Natural killer cell treated with Interleukin-12 subunit alpha and Interleukin-12 subunit beta and Interleukin-15 and Interleukin-18, amount 100 ng/mL, for 72 hours (primary cell): ENCODE measurements at places on chromosomes 11 and 22. TPM values are rescaled to one million over a fixed set of nuclear protein-coding genes. Genes with fewer than 3 reads are reported as not detected.

The MS4A12 gene
- not detected for total RNA-seq

The CDCA5 gene
- 140 TPM for total RNA-seq

DNA sequence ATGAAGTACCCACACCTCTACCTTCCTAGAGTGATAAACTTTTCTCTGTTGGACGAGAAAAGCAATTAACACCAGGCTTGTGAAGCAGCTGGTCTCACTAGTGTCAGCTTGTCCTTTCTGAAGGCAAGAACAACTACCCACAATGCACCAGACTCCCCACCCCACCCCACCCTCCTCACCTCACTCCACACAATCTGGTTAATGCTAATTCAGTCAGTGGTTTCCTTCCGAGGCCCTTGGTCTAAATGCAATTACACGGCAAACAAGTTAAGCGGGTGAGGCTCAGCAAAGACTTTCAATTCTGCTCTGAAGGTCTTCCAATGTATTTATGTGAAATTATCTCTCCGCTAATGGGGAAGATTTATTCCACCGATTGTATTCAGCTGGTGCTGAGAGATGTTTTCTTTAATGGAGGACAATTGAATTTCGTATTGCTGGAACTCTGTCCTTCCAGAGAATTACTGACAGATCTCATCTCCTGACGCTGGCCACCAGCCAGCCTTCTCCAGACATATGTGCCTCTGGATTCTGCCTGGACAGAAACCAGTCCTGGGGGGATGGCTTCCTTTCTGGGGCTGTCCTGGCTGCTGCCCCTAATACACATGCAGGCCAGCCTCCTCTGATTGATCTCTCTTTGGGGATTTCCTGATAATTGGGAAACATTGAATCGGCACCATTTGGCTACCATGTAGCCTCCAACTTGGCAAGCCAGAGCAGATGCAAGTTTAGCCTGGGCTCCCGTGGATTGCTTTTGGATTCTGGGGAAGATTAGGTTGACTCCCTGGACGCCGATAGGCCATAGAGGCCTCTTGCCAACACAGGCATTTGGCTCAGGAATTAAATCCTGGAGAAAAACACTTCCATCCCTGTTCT lies 165.8 kb upstream of the NARS2 start:
- DNase-seq: no peak

DNA sequence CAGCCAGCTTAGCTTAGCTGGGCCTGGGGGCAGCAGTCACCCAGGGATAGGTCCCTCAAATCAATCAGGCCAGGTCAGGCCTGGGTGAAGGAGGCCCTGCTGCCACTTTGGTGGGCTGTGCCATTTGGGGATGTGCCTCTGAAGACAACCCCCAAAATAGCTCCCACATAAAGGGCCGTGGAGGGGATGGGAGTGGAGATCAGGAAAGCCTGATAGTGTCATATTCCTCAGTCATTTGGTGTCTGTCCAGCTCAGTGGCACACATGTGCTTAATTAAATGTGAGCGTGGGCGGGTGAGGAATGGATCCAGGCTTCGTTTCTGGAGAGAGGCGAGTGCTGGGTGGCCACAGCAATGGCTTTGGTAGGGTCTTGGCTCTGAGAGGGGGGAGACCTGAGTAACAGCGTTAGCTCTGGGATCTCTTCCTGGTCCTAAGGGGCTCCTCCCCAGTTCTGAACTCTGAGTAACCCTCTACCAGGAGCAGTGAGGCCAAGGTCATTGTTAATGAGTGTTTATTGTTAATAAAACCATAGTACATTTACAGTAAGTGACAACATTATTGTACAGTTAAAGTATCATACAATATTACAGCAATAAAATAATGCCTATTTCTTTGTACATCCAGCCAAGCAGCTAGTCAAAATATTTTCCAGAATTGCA lies 45.2 kb downstream of the NAT10 start:
- no peak for DNase-seq

GRCh38 chr11:96229354-96229977 lies 113.5 kb downstream of the MAML2 start:
- no peak for DNase-seq

DNA sequence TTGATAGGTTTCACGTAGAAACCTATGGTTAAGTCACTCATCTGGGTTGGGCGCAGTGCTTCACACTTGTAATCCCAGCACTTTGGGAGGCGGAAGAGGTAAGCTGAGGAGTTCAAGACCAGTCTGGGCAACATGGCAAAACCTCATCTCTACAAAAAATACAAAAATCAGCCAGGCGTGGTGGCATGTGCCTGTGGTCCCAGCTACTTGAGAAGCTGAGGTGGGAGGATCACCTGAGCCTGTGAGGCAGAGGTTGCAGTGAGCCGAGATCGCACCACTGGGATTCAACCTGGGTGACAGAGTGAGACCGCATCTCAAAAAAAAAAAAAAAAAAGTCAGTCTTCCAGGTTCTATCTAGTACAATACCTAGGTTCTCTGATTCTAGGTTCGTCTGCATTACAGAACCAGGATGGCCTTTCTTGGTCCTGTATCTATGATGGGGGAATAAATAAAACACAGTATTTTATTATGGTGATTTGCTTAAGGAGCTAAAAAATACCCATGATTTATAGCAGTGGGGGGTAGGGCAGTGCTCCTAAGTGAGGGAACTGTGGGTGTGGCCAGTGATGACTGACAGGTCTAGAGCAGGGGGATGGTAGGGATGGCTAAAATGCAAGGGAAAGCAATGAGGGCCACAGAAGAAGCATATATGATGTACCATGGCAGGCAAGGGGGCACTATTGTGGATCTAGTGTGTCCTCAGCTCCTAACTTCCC lies 65.5 kb upstream of the NUP160 start:
- no peak for DNase-seq
